ENCODE measurements at places on chromosomes 16 and 17.

DNA sequence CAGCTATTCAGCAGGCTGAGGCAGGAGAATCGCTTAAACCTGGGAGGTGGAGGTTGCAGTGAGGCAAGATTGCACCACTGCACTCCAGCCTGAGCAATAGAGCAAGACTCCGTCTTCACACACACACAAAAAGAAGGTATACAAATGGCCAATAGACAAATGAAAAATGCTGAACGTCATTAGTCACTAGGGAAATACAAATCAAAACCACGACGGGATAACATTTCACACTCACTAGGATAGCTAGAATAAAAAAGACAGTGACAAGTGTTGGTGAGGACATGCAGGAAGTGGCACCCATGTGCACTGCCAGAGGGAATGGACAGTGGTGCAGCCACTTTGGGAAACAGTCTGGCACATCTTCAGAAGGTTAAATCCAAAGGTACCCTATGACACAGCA is 172.9 kb downstream of the FTO start:
- no peak for DNase-seq

DNA sequence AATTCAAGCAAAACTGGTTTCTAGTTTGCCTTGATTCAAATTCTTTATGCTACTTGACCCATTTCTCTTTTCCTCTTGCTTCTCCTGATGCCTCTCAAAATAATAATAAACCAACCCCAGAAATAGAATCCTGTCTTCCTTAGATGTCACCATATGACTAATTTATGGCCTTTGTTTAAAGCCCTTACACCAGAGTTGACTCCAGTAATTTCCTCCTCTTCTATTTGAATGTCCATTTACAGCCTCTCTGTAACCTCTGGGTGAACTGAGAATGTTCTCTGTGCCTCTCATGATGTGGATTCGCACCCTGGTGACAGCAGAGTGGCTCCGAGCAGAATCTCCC is 31.5 kb downstream of the ZFHX3 start:
- no peak for DNase-seq

DNA sequence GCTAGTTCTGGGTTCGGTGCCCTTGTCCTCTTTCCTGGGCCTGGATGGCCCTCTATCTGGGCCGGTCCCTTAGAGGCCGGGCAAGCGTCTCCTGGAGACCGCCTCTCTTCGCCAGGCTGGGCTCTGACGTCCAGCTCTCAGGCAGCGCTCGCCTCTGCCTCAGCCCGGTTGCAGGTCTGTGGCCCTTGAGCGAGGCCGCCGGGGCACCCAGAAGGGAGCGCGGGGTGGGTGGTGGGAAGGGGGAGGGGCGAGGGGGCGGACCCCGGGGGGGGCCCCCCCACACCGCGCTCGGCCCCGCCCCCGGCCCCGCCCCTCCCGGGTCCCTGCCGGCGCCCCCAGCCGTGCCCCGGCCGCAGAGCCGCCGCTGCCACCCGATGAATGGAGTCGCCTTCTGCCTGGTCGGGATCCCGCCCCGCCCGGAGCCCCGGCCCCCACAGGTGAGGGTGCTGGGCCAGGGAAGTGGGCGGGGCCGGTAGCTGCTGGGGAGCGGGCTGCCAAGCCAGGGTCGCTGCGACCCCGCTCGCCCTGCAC is at the start of gene ARHGAP23:
ARHGAP23 (plus strand) TSS at position 353 of the 531 bp plus-strand sequence; CDS start at position 375, 22 bp downstream.
- peak; percentile 15 for DNase-seq

GRCh38 chr16:66207139-66207882 is 159.2 kb upstream of the CDH5 start:
- no peak for DNase-seq

GRCh38 chr17:75241996-75242460 is 19.4 kb downstream of the GGA3 start:
- no peak for DNase-seq

- DNase-seq, result peak; percentile 2
These were observed 104.6 kb downstream of the METRNL start for GRCh38 chr17:83183951-83184506.

DNA sequence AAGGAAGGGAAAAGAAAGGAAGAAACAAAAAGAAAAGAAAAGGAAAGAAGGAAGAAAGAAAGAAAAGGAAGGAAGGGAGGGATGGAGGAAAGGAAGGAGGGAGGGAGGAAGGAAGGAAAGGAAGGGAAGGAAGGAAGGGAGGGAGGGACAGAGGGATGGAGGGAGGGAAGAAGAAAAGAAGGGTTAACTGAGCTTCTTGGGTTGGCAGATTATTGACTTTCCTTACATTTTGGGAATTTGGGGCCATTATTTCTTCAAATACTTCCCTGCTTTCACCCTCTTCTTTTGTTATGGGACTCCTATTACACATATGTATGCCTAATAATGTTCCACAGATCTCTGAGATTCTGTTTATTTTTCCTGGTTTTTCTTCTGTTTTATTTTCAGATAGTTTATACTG is 285.6 kb downstream of the KCNJ2 start:
- no peak for DNase-seq

GRCh38 chr17:65074778-65075250 is 18.3 kb upstream of the GNA13 start:
- DNase-seq, result no peak

- DNase-seq, result no peak
These were observed 47.8 kb upstream of the BCO1 start for GRCh38 chr16:81190667-81191066.

DNA sequence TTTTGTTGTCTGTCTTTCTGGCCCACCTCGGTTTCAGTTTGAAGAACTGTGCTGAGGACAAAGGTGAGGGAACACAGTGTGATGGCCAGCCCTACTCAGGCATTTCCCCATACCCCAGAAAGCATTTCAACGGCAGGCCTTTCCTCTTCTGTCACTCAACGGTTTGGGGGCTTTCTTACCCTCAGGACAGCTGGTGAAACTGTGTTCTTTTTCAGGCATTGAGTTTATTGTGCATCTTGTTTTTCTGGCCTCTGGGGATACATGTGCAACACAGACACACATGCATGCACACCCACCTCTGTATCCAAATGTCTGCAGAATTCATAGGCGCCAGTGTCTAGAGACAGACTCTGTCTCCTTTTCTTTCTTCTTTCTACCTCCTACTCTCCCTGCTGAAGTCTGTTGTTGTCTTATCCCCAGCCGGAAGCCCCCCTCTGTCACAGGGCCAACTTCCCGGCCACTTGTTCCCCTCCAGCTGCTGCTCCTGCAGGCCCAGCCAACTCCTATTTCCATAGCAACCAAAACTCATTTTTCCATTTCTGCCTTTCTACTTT is 17.0 kb downstream of the CHD9 start:
- no peak for DNase-seq
